Left forelimb (tissue), 1 donor: ENCODE measurements at places on chromosomes 5 and 9.

DNA sequence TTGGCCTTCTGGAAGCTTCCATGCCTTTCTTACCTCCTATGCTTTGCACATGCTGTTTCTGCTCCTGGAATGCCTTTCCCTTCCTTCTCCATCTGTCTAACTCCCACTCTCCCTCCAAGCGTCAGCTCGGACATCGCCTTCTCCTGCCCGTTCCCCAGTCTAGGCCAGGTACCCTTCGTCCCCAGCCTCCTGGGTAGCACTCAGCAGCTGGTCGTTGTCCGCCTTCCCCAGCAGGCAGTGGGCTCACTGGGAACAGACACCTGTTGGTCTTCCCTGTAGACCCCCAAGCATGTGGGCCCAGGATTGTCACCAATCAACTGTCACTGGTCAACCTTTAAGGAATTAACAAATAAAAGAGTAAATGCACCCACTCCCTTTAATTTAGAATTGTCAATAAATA lies 202.2 kb downstream of the RGS3 start:
- peak; percentile 20 for DNase-seq

DNA sequence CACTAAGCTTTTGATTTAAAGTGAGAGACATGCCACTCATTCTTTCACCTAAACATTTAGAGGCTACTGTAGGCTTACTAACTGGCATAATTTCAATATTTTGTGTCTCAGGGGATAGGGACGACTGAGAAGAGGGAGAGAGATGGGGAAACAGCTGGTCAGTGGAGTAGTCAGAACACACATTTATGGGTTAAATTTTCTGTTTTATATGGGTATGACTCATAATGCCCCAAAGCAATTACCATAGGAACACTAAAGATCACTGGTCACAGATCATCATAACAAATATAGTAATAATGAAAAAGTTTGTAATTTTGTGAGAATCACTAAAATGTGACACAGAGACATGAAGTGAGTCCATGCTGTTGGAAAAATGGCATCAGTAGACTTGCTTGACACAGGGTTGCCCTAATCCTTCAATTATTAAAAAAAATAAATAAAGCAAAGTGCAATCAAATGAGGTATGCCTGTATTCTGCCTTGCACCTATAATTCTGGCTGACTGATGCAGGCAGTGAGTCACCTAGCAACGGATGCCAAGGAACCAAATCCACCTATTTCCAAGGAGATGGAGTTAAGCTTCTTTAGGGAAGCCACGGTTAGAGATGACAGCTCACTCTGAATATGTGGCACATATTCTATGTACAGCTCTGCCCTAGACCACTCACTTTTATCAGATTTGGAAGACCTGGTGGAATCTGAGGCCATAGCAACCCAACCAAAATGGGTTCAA lies 166.1 kb downstream of the MARCHF11 start:
- no peak for DNase-seq

DNA sequence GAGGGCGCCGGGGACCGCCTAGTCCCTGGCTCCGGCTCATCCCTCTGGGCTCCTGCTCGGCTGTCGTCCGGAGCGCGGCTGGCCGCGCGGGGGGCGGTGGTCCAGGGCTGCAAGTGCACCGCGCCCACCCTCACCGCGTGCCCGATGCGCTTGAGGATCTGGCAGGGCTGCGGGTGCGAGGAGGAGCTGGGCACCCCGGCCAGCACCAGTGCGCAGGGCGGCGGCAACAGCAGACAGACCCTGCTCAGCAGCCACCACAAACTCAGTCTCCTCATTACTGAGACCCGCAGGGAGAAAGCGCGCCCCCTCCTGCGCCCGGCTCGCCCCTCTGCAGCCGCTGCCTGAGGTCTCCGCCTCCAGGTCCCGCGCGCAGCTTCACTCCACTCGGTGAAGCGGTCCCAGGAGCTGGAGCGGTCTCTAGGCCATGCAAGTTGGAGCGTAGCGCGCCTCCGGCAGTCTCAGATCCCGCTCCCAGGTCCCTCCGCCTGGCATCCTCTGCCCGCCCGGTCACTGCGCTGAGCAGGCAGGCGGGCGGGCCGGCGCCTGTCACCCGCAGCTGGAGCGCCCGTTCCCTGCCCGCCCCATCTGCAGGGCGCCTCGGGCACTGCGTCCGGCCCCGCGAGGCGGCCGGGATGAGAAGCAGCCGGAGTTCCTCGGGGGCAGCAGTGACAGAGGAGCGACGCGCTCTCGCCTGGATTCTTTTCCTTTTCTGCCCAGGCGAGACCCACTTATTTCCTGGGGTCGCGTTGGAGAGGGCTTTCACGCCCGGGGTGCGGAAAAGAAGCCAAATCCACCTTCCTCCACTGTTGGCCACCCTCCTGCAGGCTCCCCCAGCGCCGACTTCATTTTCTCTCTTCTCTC lies 512 bp downstream of the GRIN3A start:
- DNase-seq: no peak

GRCh38 chr9:114053246-114054005 lies 24.7 kb downstream of the AMBP start:
- peak; percentile 53 for DNase-seq

DNA sequence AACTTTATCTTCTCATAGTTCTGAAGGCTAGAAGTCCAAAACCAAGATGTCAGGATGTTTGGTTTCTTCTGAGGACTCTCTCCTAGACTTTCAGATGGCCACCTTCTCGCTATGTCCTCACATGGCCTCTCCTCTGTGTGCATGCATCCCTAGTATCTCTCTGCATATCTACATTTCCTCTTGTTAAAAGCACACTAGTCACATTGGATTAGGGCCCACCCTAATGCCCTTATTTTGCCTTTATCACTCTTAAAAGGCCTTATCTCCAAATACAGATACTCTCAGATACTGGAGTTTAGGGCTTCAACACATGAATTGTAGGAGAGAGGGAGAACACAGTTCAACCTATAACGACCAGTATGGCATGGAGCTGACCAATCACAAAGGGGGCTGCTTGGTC lies 151.7 kb downstream of the PRELID2 start:
- DNase-seq: no peak

DNA sequence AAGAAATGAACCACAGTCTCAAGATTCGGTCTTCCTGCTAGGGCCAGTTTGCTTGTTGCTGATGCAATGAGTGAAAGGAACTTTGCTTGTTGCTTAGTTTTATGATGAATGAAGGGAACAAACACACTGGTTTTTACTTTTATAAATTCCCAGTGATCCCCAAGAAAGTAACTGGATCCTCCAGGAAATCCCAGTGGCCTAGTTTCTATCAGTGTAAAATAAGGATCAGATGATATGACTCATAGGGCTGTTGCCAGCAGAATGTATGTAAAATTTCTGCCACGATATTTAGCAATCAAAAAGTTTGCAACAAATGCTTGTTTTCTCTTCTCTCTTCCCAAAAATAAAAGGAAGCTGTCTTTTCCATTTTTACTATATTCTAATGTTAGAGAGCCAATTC lies 160.1 kb upstream of the CDKN2B start:
- no peak for DNase-seq

DNA sequence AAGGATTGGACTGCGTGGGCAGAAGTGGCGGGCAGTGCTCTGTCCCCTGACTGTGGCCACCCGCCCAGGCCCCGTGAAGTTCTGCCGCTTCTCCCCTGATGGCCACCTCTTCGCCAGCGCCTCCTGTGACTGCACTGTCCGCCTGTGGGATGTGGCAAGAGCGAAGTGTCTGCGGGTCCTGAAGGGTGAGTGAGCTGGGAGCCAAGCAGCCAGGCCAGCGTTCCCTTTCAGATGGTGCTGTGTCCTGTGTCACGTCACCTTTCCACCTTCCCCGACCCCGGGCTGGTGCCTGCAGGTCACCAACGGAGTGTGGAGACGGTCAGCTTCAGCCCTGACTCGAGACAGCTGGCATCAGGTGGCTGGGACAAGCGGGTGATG lies 2.3 kb downstream of the WDR38 start:
- no peak for DNase-seq

DNA sequence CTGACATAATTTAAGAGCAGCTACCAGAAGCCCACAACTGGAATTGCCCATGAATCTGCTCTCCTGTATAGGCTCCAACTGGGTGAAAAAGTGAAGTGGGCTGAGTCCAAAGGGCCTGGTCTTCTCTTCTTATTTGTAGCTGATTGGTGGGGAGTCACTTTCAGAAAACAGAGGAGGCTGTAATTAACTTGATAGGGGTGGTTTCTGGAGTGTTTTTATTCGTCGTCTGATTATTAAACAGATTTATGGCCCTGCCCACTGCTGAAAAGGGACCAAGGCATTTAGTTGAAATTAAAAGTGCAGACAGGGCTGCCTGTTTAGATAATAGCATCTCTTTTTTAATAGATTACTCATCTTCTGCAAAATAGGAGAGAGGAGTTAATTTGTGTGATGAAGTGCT lies 81.0 kb upstream of the SAP30L start:
- no peak for DNase-seq

GRCh38 chr9:120925535-120926396 lies 830 bp downstream of the TRAF1 start:
- DNase-seq: no peak

GRCh38 chr9:128128836-128129590 lies 1.5 kb upstream of the PTGES2 start:
- no peak for DNase-seq

GRCh38 chr5:137231540-137231939 lies 267.6 kb downstream of the SPOCK1 start:
- no peak for DNase-seq

GRCh38 chr9:125407432-125407973 lies 145.9 kb downstream of the GAPVD1 start:
- DNase-seq: no peak

DNA sequence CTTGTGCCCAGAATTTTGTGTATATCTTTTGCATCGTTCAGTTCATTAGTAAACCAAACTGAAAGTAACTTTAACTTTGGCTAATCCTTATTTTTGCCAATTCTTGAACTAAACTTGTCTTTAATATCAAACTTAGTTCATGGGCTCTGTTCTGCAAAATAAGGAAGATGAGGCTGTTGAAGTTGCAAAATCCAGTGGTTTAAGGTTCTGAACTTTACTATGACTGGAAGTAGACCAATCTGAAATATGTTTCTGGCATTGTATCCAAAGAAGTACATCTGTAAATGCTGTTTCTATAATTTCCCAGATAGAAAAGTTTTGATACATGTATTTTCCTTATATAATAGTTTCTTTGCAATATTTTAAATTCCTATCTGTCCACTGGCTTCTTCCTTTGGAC lies 238.1 kb downstream of the CETN3 start:
- no peak for DNase-seq

DNA sequence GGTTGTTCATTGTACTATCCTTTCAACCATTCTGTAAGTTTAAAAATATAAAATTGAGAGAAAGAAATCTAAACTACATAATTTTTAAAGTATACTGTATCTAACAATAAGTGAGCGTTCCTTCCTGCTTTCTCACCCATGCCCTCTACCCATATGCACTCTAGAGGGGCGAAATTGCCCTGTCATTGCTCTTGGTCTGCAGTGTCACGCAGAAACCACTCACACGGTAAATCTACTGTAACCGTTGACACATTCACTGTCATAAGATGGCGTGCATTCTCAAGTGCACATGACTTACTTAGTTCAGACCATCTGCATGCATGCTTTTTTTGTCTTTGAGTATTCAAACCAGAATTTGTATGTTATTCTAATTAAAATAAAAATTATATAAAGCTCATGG lies 55.7 kb upstream of the NIPBL start:
- DNase-seq: no peak

GRCh38 chr5:100110497-100110896 lies 424.7 kb upstream of the FAM174A start:
- no peak for DNase-seq

DNA sequence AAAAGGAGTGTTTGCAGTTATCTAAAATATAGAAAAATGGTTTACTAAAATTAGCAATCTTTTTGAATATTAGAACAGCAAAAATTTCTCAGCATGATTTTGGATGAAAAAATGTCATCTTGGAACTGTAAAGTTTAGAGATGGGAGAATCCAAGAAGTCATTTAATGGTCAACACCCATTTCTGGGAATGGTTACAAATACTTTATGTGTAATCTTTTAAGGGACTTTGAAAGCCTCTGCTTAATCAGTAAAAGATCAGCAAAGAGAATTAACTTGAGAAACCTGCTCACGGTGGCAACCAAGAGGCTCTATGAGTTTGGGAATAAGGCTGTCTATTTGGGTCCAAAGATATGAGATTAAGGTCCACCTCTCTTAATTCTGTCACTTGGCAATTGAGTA lies 13.0 kb downstream of the C1QTNF3 start:
- no peak for DNase-seq

DNA sequence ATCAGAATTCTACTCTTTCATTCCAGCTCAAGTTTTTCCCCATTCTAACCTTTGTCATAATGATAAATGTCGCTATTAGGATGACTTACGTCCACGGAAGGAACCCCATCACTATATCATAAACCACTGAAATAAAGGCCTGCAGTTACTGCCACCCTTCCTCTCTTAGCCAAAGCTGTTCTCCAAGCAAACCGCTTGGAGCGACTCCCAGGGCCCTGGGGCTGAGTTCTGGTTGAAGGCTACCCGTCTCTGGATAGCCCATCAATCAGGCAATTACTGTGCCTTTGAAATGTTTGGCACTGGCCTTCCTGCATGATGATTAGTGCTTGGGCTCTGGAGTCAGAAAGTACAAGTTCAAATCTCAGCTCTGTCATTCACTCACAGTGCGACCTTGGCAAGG lies 386.0 kb downstream of the SPOCK1 start:
- no peak for DNase-seq

DNA sequence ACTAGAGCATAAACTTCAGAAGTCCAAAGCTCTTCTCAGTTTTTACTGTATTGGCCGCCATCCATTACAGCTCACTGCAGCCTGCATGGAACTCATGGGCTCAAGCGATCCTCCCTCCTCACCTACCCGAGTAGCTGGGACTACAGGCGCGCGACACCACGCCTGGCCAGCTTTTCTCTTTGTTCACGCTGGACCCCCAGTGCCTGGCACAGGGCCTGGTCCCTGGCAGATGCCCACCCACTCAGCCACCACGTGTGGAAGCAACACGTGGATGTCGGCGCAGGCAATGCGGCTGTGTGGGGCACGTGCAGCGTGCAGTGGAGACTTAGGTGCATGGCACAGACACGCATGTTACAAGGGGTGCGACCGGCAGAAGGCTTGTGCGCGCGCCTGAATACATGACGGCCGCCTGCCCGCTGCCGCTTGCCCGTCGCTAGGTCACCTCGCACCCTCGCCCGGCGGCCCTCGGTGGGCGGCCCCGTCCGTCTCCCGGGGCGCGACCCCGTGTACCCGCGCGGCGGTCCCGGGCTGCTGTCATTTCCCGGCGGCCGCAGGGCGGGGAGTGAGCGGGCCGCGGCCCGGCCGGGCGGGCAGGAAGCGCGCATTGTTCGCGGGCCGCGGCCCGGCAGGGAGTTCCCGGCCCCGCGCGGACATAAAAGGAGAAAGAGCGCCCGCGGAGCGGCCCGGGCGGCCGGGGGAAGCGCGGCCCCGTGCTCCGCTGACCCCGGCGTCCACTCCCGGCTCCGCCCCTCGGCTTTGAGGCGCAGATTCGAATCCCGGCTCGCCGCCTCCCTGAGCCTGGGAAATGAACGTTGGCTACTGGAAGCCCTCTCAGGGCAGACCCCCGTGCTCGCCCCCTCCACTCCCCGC lies 24.1 kb upstream of the PTGS1 start:
- no peak for DNase-seq

DNA sequence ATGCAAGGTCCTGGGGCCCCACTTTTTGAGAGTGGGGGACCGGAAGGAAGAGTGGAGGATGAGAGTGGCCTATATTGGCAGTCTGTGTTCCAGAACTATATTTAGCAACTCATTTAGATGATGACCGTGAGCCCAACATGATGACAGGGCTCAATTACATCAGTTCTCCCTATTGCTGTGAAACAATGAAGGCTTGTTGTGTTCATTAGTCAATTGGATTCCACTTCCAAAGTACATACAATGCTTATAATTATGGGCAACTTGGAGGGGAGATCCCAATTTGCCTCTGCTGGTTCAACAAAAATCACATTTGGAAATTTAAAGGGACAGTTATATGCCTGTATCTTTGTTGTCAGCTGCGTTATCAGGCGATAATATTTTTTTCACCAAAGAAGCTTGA lies 91.1 kb downstream of the TARS1 start:
- no peak for DNase-seq
